ENCODE measurements at places on chromosomes 12 and 14. TPM values are rescaled to one million over a fixed set of nuclear protein-coding genes. Genes with fewer than 3 reads are reported as not detected.

LHX5 gene
- total RNA-seq: not detected

DNA sequence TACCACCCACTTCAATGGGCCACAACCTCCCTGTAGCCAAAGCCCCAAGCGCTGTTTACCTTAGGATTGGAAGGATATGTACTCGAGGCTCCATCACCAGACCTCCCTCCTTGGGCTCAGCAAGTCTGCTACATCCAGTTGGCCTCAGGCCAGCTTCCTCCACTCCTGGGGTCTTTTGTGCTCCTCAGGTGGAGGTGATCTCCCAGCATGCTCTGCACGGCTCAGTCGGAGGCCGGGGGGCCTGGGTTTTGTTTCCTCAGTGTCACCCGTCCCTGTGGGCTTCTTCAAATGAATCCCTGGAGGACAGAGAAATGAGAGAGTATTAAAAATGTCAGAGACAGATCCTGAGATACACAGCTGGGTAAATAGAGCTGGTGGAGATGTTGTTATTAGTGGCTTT, 723.1 kb upstream of the TBX3 start:
- no peaks in the 10 kb centered on the region for H3K36me3 ChIP-seq
- no peak overlapping the region for H3K27ac ChIP-seq
- no peak overlapping the region for H3K4me3 ChIP-seq
- H3K27me3 ChIP-seq: no peaks in the 10 kb centered on the region

LRTM2 gene
- total RNA-seq: not detected

DNA sequence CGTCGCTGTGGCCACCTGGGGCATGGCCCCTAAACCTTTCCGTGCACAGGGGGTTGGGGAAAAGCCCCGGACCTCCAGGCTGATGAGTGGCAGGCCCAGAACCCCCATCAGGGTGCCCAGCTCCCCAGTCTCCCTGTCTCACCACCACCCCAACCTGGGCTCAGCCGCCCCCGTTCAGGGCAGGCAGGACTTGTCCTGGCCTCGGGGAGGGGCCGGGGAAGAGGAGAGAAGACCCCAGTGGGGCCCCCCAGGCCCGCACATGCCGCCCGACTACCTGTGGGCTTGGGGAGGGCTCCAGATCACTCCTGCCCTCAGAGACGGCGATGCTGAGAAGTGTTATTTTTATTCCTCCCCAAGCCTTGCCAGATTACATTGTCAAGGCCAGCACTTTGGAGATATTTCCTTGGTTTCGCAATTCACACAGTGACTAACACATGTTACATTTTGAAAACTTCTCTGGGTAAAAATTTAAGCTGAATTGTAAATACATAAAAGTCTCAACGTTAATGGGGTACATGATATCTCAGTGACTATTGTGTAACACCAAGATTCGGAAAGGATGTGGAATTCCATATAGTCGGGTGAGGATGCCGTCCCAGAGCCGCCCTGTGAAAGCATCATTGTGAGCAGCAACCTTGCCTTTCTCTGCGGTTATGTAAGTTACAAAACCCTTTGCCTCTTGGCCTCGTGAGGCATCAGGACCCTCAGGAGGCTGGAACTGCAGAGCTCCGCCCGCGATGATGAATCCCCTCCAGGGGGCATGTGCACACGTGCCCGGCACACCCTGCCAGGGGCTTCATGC, 85.6 kb upstream of the DIO3 start:
- H3K27me3 ChIP-seq: no peaks in the 10 kb centered on the region
- H3K4me1 ChIP-seq: no peaks in the 10 kb centered on the region
- no peak overlapping the region for H3K27ac ChIP-seq
- H3K36me3 ChIP-seq: no peaks in the 10 kb centered on the region
- no peak for DNase-seq
